ENCODE measurements at places on chromosomes 6 and 20.

DNA sequence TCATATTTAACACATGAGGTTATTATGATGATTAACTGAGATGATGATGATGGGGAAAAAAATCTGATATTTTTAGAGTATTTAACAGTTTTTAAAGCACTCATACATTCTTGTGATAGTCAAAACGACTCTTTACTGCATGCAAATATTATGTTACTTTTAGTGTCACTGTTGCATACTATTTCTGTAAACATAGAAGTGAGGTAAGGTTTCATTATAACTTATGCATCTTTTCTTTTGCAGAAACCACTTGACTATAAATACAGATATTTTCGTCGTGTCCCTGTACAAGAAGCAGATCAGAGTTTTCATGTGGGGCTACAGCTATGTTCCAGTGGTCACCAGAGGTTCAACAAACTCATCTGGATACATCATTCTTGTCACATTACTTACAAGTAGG is 30.1 kb downstream of the FBXO9 start:
- no peak for DNase-seq

DNA sequence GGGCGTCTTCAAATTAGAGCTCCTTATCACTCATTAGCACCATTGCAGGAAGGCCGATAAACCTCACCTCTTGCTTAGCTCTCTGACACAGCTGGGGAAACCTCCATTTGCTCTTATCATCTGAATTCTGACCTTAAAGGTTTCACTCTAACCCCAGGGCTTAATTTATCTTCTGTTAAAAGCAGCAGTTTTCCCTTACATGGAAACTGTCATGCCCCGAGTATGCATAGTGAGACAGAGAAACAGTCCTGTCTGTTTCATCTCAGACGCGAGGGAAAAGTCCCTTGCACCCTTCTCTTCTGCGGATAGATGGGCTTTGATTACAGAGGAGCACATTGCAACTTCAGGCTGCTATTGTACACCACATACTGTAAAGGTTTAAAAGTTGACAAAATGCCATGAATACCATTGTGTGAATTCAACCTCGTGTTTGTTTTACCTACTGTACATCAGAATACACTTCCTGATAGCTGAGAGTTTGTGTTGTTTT is 191.5 kb upstream of the BMP2 start:
- no peak for DNase-seq

GRCh38 chr6:149905911-149906371 is 8.0 kb upstream of the RAET1E start:
- DNase-seq, result no peak

DNA sequence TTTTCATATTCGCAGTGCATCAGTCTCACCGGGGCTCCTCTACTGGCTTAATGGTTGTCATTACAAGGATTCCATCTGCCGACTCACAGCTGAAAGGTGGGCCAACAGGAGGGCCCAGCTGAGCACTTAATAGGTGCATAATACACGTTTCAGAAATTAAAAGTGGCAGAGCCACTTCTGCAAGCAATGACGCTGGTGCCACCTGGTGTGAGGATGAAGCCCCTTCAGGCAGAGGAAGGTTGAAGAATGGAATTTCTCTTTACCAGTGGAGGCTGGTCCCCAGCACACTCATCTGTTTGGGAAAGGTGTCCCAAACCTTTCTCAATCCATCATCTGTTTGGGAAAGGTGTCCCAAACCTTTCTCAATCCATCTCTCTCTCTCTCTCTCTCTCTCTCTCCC is 8.2 kb upstream of the STMND1 start:
- DNase-seq, result no peak

DNA sequence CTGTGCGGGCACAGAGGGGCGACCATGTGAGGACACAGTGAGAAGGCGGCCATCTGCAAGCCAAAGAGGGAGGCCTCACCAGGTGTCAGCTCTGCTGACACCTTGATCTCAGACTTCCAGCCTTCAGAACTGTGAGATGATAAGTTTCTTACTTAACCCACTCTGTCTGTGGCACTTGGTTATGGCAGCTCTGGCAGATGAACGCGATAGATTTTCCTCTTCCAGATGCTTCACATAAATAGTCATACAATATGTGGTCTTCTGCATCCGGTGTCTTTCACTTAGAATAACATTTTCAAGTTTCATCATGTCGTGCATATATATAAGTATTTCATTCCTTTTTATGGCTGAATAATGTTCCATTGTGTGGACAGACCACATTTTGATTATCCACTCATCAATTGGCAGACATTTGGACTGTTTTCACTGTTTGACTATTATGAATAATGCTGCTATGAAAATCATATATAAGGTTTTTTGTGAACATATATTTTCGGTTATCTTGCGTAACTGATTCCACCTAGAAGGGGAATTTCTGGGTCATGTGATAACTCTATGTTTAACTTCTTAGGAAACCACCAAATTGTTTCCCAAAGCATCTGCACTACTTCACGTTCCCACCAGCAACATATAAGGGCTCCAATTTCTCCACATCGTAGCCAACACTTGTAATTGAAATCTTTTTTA is 30.2 kb downstream of the PRR18 start:
- DNase-seq, result no peak

GRCh38 chr20:49853640-49854039 is 41.0 kb downstream of the SLC9A8 start:
- DNase-seq, result no peak
